ENCODE measurements at places on chromosomes 11 and 22. TPM values are rescaled to one million over a fixed set of nuclear protein-coding genes. Genes with fewer than 3 reads are reported as not detected.
A peak's percentile ranks its signal among the peaks of the same experiment; 100 is the strongest.

Gene CARD10
- 30.2 TPM for polyA plus RNA-seq

DNA sequence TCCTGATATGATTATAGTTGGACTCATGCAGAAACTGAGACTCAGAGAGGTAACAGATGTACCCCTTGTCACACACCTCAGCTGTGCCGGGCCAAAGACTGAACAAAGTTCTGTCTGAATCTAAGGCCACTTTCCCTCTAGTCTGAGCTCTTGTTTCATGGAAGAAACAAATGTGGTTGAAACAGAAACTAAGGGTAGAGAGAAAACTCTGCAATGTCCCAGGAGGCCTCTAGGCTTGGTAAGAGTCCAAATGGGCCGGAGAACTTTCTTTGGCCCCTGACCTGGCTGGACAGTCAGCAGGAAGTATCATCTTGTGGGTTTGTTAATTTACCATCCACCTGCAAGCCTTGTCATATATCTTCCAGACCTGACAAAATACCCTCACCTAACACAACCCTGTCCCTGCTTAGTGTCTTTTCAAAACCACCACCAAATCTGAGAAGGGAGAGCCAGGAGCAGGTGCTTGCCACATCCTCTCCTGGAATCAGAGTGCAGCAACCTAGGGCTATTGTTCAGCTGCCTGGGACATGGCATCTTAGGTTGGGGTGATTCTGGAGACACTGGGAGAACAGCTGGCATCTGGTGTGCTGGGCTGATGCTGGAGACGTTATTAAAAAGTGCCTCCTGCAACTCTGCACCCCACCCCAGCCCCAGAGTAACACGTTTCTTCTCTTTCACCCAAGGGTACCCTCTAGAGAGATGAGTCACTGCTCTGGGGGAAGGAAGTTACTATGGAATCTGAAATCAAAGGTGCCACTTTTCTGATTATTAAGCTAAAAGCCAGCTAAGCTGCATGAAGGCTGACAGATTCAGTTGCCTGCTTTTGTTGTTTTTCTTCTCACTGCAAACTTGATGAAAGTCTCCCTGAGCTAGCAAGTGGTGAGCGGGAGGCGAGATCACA is 126.3 kb upstream of the TIMP3 start:
- no peak overlapping the region for H3K4me3 ChIP-seq
- no peak for DNase-seq
- H3K36me3 ChIP-seq: no peaks in the 10 kb centered on the region
- no peaks in the 10 kb centered on the region for H3K4me1 ChIP-seq

- H3K36me3 ChIP-seq: peaks cover 44% of the 10 kb centered on the region
- DNase-seq: peak; percentile 23
- no peaks in the 10 kb centered on the region for H3K27me3 ChIP-seq
- H3K4me1 ChIP-seq: peaks cover 3% of the 10 kb centered on the region
Observed at GRCh38 chr11:64910451-64911093, 6.4 kb downstream of the ATG2A start.

DNA sequence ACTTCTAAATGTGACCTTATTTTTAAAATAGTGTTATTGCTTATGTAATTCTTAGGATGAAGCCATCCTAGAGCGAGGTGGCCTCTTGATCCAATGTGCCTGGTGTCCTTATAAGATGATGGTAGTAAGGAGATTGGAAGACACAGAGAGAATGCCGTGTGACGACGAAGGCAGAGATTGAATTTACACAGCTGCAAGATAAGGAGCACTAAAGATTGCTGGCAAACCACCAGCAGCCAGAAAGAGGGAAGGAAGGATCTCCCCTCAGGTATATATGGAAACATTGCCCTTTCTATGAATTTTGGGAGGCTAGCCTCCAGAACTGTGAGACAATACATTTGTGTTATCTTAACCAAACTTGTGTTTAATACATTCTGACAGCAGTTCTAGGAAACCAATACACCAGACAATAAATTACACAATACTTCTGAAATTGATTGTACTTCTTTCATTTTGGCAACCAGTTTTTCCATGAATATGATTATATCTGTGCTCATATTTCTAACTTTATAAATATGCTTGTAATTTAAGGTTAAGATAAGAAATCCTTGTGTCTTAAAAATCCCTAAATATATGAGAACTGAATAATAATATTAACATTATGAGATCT is 86.3 kb upstream of the VPREB1 start:
- no peaks in the 10 kb centered on the region for H3K4me1 ChIP-seq
- H3K27me3 ChIP-seq: no peaks in the 10 kb centered on the region
- no peak overlapping the region for H3K27ac ChIP-seq
- H3K4me3 ChIP-seq: no peak overlapping the region

GRCh38 chr22:22141771-22142591 is 102.6 kb upstream of the VPREB1 start:
- no peak overlapping the region for H3K27ac ChIP-seq
- DNase-seq: no peak
- no peak overlapping the region for H3K4me3 ChIP-seq
- no peaks in the 10 kb centered on the region for H3K4me1 ChIP-seq
- H3K27me3 ChIP-seq: no peaks in the 10 kb centered on the region
- H3K36me3 ChIP-seq: no peaks in the 10 kb centered on the region

- H3K4me3 ChIP-seq: no peak overlapping the region
- peaks cover 5% of the 10 kb centered on the region for H3K4me1 ChIP-seq
- no peak for DNase-seq
- H3K36me3 ChIP-seq: peaks cover 13% of the 10 kb centered on the region
- H3K27ac ChIP-seq: no peak overlapping the region
Observed at GRCh38 chr11:124119103-124119502, 3.9 kb downstream of the VWA5A start.

DNA sequence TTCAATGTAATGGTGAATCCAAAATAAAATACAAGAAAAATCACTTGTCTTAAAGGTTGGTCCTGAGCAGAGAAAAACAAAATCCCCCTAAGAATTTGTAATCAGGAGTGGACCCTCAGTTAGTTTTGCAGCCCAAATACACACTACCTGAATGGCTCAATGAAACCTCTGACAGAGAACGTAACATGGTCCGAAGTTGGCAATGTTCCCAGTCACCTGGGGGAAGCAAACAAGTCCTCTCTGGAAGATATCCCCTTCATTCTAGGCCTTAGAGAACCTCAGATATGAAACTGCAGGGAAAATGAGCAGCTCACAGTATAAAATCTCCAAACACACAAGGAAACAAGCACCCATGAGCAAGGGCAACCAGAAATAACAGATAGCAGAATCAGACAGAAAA is 58.2 kb downstream of the MORC2 start:
- H3K27ac ChIP-seq: no peak overlapping the region
- no peak overlapping the region for H3K4me3 ChIP-seq
- no peak for DNase-seq
- H3K27me3 ChIP-seq: no peaks in the 10 kb centered on the region
- no peaks in the 10 kb centered on the region for H3K36me3 ChIP-seq

GRCh38 chr22:25880524-25880923 is 138.5 kb downstream of the MYO18B start:
- no peak overlapping the region for H3K27ac ChIP-seq
- no peaks in the 10 kb centered on the region for H3K4me1 ChIP-seq
- H3K4me3 ChIP-seq: no peak overlapping the region
- H3K36me3 ChIP-seq: no peaks in the 10 kb centered on the region
- no peaks in the 10 kb centered on the region for H3K27me3 ChIP-seq
- DNase-seq: no peak

DNA sequence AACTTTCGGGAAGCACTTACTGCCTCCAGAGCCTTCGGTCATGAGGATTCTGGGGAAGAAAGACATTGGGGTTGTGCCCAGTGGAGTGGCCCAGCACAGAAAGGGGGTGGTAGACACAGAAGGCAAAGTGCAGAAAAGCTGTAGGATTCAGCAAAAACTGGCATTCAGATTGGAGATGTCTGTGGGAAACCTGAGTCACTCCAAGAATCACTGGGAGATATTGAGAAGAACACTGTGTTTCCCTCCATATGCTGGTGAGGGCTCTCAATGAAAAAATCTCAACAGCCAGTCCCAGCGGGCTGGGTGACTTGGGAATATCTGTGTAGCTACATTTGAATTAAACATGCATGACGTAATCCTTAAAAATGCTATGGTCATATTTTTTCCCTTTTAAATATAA is 61.2 kb upstream of the RCN1 start:
- H3K4me1 ChIP-seq: no peaks in the 10 kb centered on the region
- H3K27me3 ChIP-seq: no peaks in the 10 kb centered on the region
- no peaks in the 10 kb centered on the region for H3K36me3 ChIP-seq
- H3K4me3 ChIP-seq: no peak overlapping the region

- H3K4me1 ChIP-seq: no peaks in the 10 kb centered on the region
- no peak overlapping the region for H3K4me3 ChIP-seq
- DNase-seq: peak; percentile 34
- no peaks in the 10 kb centered on the region for H3K27me3 ChIP-seq
Observed at GRCh38 chr11:116224154-116224888, 548.5 kb downstream of the BUD13 start.

Gene SCUBE1
- 0.12 TPM for polyA plus RNA-seq

- H3K4me3 ChIP-seq: no peak overlapping the region
- no peaks in the 10 kb centered on the region for H3K27me3 ChIP-seq
- no peak overlapping the region for H3K27ac ChIP-seq
- no peak for DNase-seq
Observed at GRCh38 chr22:35864545-35865165, 147.0 kb downstream of the APOL5 start.

Gene APOA5
- polyA plus RNA-seq: 1.3 TPM

DNA sequence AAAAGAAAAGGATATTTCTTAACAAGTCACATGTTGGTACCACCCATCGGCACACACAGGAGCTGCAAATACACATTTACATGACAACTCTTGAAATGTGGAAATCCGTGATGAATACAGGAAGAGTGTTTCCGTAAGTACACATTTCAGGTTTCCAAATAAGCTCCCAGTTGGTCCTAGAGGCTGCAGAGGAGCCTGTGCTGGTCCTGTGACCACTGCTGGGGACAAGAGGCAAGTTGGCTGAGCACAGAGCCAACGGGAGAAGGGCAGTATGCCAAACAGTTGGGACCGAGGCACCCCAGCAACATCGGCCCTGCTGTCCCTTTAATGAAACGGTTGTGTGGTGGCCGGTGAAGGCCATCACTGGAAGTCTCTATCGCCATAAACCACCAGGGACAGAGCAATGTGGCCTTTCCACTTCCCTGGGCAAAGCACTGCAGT is 38.5 kb upstream of the ARFGAP3 start:
- no peak for DNase-seq
- H3K4me1 ChIP-seq: peaks cover 47% of the 10 kb centered on the region
- no peaks in the 10 kb centered on the region for H3K36me3 ChIP-seq
- H3K4me3 ChIP-seq: no peak overlapping the region
- peak overlapping the region; percentile 39 for H3K27ac ChIP-seq

Gene KRTAP5-8
- not detected for polyA plus RNA-seq

DNA sequence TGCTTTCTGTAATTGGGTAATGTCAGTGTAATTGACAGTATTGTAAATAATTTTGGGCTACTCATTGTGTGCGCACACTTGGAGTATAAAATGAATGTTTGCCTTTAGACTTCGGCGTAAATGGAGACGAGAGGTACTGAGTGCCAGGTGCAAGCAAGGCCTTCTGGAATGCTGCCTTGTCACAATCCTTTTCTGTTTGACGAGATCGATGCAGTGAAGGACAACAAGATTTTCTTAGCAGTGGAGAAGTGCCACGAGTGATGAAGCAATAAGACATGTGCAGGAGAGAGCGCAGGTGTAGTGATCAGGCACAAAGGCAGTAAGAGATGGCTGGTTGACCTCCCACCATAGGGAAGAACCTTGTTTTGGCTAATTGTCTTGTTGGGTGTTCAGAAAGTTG is 67.5 kb downstream of the DDX10 start:
- no peak overlapping the region for H3K27ac ChIP-seq
- H3K4me1 ChIP-seq: peaks cover 22% of the 10 kb centered on the region
- H3K27me3 ChIP-seq: no peaks in the 10 kb centered on the region
- no peaks in the 10 kb centered on the region for H3K36me3 ChIP-seq

Gene SHISAL1
- 0.87 TPM for polyA plus RNA-seq

DNA sequence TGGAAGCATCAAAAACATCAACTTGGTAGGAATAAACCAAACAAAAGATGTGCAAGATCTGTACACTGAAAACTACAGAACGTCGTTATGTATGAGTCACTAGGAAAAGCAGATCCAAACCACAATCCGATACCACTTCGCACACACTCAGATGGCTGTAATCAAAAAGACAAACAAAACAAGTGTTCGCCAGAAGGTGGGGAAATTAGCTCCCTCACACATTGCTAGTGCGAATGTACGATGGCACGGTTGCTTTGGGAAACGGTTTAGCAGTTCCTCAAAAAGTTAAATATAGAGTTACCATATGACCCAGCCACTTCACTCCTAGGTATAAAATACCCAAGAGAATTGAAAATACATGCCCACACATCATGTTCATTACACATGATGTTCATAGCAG is 14.8 kb upstream of the CARD10 start:
- H3K4me3 ChIP-seq: no peak overlapping the region
- H3K27me3 ChIP-seq: no peaks in the 10 kb centered on the region
- no peaks in the 10 kb centered on the region for H3K4me1 ChIP-seq
- no peaks in the 10 kb centered on the region for H3K36me3 ChIP-seq
- no peak overlapping the region for H3K27ac ChIP-seq
- DNase-seq: no peak

DNA sequence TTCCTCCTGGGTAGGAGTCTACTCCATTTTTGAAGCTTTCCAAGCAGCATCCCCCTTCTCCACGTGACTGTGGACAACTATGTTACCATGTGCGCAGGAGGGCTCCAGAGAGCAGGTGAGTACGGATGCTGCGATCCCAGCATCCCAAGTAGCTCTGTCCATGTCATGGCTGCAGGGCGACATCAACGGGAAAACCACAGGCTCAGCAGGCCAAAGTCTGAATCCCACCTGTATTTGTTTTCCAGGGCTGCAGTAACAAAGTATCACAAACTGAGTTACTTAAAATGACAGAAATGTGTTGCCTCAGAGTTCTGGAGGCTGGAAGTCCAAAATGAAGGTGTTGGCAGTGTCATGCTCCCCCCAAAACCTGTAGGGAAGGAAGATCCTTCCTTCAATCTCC is 40.3 kb downstream of the MCHR1 start:
- no peak overlapping the region for H3K27ac ChIP-seq
- H3K4me3 ChIP-seq: no peak overlapping the region
- no peaks in the 10 kb centered on the region for H3K27me3 ChIP-seq
- H3K4me1 ChIP-seq: no peaks in the 10 kb centered on the region
- H3K36me3 ChIP-seq: no peaks in the 10 kb centered on the region

Gene GRM5
- not detected for polyA plus RNA-seq

- H3K27me3 ChIP-seq: no peaks in the 10 kb centered on the region
- no peak overlapping the region for H3K27ac ChIP-seq
- no peak overlapping the region for H3K4me3 ChIP-seq
- DNase-seq: no peak
- H3K4me1 ChIP-seq: no peaks in the 10 kb centered on the region
- H3K36me3 ChIP-seq: no peaks in the 10 kb centered on the region
Observed at GRCh38 chr11:46618837-46619236, 1.5 kb downstream of the ATG13 start.

Measured in pancreas (tissue), 10 donors.